NCI-H446 (cell line): ENCODE measurements at places on chromosomes 11 and 22.

DNA sequence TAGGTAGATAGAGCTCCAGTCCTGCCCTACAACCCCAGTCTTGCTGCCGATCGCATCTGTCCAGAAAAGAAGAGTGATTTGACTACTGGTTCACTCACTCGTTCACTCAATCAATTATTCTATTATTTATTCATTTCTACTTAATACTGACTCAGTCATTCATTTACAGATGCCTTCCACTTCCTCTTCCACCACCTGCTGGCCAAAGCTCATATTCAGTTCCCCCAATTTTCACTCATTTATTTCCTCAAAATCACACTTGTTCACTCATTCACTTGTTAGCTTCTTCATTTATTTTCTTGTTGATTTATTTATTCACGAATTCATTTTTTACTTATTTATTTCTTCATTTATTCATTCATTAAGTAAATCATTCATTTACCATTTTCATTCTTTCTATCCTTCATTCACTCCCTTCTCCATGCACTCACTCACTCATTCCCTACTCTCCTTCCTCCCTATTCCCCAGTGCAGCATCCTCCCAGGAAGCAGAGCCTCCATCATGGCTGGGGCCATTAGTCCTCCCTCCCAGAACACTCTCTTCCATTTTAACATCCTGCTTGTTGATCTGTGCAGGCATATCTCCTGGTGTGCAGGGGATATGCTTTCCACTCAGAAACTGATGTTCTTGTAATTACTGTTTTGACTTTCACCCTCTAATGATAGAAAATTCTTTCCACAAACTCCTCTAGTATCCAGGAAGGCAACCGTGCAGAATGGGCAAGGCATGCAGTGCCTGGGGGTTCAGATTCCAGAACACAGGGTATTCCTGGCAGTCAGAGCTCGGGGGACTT is 281.0 kb downstream of the TENM4 start:
- DNase-seq: no peak

DNA sequence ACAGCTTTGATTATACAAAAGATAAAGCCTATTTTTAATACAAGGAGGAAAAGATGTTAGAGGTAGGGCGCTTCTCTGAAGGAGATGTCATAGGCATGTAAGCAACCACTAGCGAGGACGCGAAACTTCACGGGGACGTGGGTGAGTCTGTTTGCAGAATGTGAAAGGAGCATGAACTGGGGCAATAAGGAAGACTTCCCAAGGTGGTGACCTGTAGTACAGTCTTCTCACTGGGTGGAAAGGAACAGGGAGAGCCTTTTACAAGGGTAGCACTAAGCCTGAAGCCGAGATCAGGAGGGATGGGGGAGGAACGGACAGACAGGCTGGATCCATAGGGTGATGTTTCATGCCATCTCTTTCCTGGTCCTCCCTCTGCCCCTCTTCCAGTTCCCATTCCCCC is 10.0 kb upstream of the MICAL2 start:
- DNase-seq: no peak

GRCh38 chr22:36954251-36955014 is 41.0 kb downstream of the CSF2RB start:
- DNase-seq: no peak

DNA sequence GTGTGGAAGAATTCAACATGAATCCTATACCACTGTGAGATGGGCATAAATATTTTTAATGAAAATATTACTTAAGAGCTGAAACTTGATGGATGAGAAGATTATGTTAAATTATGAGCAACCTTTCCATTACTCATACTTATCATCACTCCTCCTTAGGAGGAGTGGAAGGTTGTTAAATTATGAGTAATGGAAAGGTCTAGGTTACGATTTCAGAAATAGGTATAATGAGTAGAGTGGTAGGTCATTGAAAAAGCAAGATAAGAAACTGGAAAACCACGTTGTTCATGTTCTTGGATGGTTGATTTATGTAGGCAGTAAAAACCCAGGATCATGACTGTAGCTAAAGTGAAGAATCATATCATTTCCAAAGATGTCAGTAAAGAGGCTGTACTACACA is 973.2 kb upstream of the RAG2 start:
- DNase-seq: no peak

GRCh38 chr22:42286205-42286604 is 15.8 kb upstream of the TCF20 start:
- DNase-seq: no peak

DNA sequence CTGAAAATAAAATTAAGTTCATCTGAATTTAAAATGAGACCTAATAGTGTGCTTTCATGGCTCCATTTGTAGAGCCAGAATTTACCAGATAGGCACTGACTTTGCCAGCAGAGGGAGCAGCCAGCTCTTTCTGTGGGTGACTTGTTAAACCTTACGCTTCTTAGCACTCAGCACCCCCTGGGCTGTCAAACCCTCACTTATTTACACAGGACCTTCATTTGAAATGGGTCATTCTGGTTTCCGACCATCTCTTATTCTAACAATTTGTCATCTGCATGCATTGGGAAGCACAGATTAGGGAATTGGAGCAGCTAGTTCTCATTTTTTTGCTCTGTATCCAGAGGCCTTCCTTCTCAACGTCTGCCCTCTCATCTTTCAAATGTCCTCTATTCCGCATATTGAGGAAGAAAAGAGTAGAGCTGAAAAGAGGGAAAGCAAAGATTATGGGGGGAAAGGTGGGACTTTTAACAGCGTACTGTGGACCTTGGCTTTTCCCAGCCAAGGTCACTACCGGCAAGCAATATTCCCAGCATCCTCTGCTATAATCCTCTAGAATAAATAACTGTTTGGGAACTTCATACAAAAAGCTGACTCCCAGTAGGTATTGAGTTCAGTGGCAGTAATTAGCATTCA is 3.1 kb downstream of the ASRGL1 start:
- peak; percentile 11 for DNase-seq

- DNase-seq: peak; percentile 2
These were observed 15.4 kb upstream of the MYOD1 start for GRCh38 chr11:17703951-17704350.

- DNase-seq: peak; percentile 40
These were observed 1717.1 kb upstream of the RAG2 start for GRCh38 chr11:38315151-38315550.
